Endodermal cell (in vitro differentiated cells): ENCODE measurements at places on chromosomes 3 and 15.

GRCh38 chr3:191170097-191170496, 28.9 kb upstream of the OSTN start:
- H3K4me1 ChIP-seq: no peaks in the 10 kb centered on the region
- DNase-seq: no peak
- no peak overlapping the region for H3K27ac ChIP-seq
- no peaks in the 10 kb centered on the region for H3K27me3 ChIP-seq
- no peaks in the 10 kb centered on the region for H3K36me3 ChIP-seq

GRCh38 chr3:179133575-179133974, 14.6 kb upstream of the PIK3CA start:
- H3K27me3 ChIP-seq: no peaks in the 10 kb centered on the region
- DNase-seq: no peak
- no peak overlapping the region for H3K4me3 ChIP-seq
- H3K27ac ChIP-seq: no peak overlapping the region
- no peaks in the 10 kb centered on the region for H3K4me1 ChIP-seq

DNA sequence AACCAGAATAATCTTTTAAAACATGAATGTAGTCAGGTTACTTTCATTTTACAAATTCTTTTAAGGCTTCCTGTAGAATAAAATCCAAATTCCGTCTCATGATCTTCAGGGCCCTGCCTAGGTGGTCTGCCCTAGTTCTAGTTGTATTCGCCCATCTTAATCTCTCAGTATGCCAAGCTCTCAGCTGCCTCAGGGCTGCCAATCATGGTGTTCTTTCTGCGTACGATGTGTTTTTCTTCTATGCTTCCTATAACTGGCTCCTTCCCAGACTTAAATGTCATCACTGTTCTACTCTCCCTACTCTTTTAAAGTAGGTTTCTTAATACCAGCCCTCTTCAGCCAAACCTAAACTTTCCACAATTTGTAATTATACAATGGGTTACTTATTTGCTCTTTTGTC, 107.4 kb downstream of the GREM1 start:
- no peak overlapping the region for H3K4me3 ChIP-seq
- H3K27me3 ChIP-seq: no peaks in the 10 kb centered on the region
- H3K36me3 ChIP-seq: no peaks in the 10 kb centered on the region
- H3K27ac ChIP-seq: no peak overlapping the region
- no peaks in the 10 kb centered on the region for H3K4me1 ChIP-seq

- H3K4me1 ChIP-seq: no peaks in the 10 kb centered on the region
- H3K27ac ChIP-seq: no peak overlapping the region
- H3K36me3 ChIP-seq: no peaks in the 10 kb centered on the region
- no peak for DNase-seq
- H3K27me3 ChIP-seq: peaks cover 12% of the 10 kb centered on the region
These were observed 98.6 kb downstream of the FOXB1 start for GRCh38 chr15:60102748-60103147.

GRCh38 chr3:77262361-77262760, 222.5 kb downstream of the ROBO2 start:
- DNase-seq: no peak
- H3K36me3 ChIP-seq: no peaks in the 10 kb centered on the region
- H3K27me3 ChIP-seq: no peaks in the 10 kb centered on the region
- no peaks in the 10 kb centered on the region for H3K4me1 ChIP-seq
- H3K27ac ChIP-seq: no peak overlapping the region

DNA sequence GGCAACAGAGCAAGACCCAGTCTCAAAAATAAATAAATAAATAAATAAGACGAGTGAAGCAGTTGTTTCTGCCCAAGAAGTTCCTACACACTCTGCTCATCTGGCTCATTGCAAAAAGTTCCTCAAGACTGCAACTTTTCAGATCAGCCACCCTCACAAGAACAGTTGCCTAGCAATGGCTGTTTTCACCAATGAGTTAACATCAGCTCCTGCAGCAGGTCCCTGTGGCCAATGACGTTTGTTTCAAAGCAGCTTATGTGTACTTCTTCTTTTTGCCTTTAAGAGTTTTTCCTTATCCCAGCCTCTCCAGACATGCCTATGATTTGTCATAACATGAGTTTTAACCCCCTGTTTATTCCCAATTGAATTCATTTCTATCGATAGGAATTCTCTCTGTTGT, 118.4 kb upstream of the SPRED1 start:
- H3K36me3 ChIP-seq: no peaks in the 10 kb centered on the region
- H3K27ac ChIP-seq: no peak overlapping the region
- H3K27me3 ChIP-seq: no peaks in the 10 kb centered on the region
- no peak overlapping the region for H3K4me3 ChIP-seq
- DNase-seq: no peak

GRCh38 chr3:8443829-8444791, 57.5 kb upstream of the LMCD1 start:
- H3K27ac ChIP-seq: peak overlapping the region; percentile 96
- peak; percentile 89 for DNase-seq
- H3K4me1 ChIP-seq: peaks cover 9% of the 10 kb centered on the region

DNA sequence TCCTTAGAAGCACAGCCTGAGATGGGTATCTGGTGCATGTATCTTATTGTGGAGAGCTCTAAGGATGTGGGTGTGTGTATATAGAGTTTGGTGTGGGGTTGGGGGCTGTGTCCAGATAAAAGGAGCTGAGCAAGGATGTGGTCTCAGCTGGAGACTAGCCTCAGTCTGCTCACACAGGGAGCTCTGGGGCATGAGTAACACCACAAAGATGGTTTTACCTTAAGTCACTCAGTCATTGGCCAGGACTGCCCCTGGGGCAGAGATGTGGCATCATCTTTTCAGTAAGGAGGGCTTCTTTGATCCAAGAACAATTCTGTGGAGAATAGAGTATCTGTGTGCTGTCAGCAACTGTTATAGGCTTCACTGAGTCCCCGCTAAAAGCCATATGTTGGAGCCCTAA, 163.4 kb upstream of the NUDT16 start:
- no peaks in the 10 kb centered on the region for H3K27me3 ChIP-seq
- no peaks in the 10 kb centered on the region for H3K36me3 ChIP-seq
- DNase-seq: no peak
- H3K4me3 ChIP-seq: no peak overlapping the region
- no peak overlapping the region for H3K27ac ChIP-seq

DNA sequence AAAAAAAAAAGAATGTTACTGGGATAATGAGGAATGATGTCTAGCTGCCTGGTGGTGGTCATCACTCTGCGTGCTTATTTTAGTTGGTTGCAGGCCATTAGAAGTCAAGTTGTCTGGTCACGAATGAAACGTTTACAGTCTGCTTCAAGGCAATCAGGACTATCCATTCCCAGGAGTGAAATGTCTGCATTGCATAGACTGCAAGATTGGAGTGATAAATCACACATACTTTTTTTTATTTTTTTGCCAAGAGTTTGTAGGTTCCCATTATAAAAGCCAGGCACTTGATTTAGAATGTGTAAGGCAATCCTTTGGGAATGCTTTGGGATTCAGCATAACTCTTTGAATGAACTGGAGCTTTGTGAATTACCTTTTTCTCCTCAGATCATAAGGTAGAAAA, 132.3 kb downstream of the STAC start:
- H3K27me3 ChIP-seq: no peaks in the 10 kb centered on the region
- no peaks in the 10 kb centered on the region for H3K36me3 ChIP-seq
- H3K4me1 ChIP-seq: no peaks in the 10 kb centered on the region
- no peak overlapping the region for H3K27ac ChIP-seq

DNA sequence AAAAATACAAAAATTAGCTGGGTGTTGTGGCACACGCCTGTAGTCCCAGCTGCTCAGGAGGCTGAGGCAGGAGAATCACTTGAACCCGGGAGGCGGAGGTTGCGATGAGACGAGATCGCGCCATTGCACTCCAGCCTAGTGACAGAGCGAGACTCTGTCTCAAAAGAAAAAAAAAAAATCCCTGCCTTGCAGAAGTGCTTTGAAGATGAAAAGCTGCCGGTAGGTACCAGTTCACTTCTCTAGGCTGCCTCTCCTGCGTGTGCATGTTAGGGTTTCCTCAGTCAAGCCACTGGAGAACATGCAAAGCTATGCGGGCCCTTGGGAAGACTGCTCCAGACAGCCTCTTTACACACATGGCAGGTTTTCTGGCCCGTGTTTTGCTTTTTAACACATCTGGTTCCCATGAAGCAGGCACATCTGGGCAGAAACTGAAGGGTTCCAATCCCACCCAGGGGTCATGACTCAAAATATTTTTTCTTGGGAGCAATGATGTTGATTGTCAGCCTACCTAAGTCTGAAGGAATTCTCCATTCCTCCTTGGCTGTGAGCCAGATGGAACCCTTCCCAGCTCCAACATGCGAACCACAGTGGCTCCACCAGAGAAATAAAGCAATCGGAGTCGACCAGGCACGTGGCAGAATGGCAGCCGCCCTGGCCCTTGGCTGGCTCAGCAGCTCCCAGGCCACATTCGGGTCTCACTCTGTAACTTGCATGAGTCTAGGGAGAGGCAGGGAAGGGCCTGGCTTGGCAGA, 29.6 kb downstream of the MGLL start:
- H3K36me3 ChIP-seq: no peaks in the 10 kb centered on the region
- H3K4me1 ChIP-seq: no peaks in the 10 kb centered on the region
- no peaks in the 10 kb centered on the region for H3K27me3 ChIP-seq
- H3K4me3 ChIP-seq: no peak overlapping the region
- H3K27ac ChIP-seq: no peak overlapping the region

DNA sequence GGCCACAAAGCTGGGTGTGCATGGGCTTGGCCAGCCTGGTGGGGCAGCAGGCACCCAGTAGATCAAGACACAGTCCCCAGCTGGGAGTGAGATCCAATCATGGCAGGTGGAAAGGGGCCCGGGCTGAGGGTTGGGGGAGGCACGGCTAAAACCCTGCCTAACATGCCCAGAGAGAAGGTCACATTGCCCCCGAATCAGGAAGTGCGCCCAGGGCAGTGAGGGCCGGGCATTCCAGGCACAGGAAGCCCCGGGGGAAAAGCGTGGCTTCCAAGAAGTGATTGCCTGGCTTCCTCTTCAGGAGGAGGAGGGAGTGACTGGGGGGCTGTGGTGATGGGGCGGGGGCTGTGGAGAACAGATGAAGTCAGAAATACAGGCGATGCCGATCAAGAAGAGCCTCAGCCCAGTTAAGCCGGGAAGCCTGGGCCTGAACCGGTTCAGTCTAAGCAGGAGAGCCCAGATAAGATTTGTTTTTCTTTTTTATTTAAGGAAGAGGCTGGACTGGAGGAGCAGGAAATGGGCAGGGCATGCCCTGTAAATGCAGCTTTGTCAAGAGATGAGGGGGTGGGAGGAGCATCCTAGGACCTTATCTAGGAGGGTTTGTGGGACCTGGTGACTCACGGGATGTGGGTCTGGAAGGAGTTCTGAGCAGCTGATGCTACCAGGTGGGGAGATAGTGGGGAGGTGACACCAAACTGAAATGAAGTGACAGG, 83.9 kb downstream of the CHSY1 start:
- no peaks in the 10 kb centered on the region for H3K36me3 ChIP-seq
- DNase-seq: no peak
- H3K4me1 ChIP-seq: no peaks in the 10 kb centered on the region
- H3K4me3 ChIP-seq: no peak overlapping the region

DNA sequence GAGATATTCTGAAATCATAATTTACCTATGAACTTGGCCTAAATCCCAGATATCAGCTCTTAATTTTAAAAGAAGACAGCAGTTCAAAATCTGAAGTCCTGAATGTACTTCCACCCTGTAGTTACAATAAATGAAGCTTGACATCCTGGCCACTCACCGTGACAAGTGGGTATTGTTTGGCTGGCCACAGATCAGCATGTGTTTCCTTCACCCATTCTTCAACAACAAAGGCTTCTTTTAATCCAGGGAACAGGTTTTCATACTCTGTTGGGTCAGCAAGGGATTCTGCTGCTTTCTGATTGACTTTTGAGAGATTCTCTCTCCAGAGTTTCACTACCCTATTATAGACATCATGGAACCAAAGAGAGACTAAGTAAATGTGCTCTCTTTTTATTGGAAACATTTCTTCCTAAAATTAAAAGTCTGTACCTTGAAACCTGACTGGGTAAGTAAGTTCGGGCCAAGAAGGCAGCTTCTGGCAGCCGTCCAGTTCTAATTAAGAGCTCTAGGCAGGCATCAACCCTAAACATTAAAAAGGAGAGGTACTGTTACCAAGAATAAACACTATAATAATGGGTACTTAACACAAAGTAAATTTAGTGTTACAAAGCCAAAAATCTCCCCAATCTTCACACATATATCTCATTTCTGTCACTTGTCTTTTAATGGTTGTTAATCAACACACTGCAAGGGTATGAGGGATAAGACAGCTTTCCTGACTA, 15.2 kb downstream of the MRPS22 start:
- peak overlapping the region; percentile 71 for H3K27ac ChIP-seq
- peaks cover 98% of the 10 kb centered on the region for H3K36me3 ChIP-seq
- no peak for DNase-seq
- peak overlapping the region; percentile 9 for H3K4me3 ChIP-seq
- no peaks in the 10 kb centered on the region for H3K27me3 ChIP-seq

- DNase-seq: no peak
- H3K4me1 ChIP-seq: peaks cover 9% of the 10 kb centered on the region
- H3K36me3 ChIP-seq: no peaks in the 10 kb centered on the region
- H3K4me3 ChIP-seq: no peak overlapping the region
- no peaks in the 10 kb centered on the region for H3K27me3 ChIP-seq
These were observed 338.3 kb upstream of the ATP11B start for GRCh38 chr3:182455011-182455410.

DNA sequence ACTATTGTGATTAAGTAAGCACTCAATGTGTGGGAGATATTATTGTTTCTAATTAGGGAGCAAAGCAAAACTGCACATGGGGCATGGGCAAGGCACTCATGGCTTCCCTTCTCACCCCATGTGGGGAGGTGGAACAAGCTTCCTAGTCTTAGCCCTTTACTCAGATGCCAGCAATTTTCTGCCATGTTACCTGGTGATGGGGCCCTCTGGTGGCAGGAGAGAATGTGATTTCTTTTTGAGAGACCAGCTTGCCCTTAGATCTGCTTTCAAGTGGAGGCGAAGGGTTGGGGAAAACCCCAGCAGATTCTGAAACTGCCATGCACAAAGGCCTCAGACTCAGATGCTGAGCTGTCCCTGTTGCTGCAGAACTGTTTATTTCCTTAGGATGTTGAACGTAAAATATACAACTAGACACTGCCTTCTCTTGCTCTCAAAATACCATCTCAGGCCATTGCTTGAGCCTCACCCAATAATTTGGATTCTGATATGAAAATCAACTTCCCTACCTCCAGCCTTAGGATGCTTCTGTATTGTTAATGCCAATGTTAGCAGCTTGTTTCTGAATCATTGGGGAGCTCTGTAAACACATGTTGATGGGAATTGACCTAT, 130.2 kb upstream of the TPRG1 start:
- DNase-seq: peak; percentile 91
- no peak overlapping the region for H3K27ac ChIP-seq
- no peak overlapping the region for H3K4me3 ChIP-seq
- H3K27me3 ChIP-seq: no peaks in the 10 kb centered on the region

GRCh38 chr3:171809611-171809860, 747 bp downstream of the PLD1 start:
- H3K27me3 ChIP-seq: peaks cover 19% of the 10 kb centered on the region
- H3K27ac ChIP-seq: no peak overlapping the region
- peak overlapping the region; percentile 81 for H3K4me3 ChIP-seq
- H3K4me1 ChIP-seq: peaks cover 5% of the 10 kb centered on the region

GRCh38 chr3:39350714-39351113, 21.2 kb downstream of the CCR8 start:
- H3K4me1 ChIP-seq: no peaks in the 10 kb centered on the region
- no peak overlapping the region for H3K27ac ChIP-seq
- no peaks in the 10 kb centered on the region for H3K36me3 ChIP-seq
- DNase-seq: no peak
